ENCODE measurements at places on chromosomes 5 and 9.

DNA sequence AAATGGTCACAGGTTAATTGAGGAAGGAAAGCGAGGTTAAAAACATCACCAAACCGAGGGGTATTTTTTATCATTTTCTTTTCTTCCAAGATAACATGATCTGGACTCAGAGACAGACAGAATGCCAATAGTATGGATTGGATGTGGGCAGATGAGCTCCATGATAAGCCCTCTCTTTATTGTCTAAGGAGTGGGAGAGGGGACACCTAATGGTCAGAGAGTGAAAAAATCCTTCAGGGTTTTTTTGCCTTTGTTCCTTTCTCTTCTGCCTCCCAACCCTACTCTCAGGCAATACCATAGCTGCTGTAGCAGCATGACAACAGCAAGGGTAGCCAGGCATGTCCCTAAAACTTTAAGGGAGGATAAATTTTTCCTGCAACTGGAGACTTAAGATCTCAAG, 94.7 kb downstream of the DIRAS2 start:
- DNase-seq: no peak

DNA sequence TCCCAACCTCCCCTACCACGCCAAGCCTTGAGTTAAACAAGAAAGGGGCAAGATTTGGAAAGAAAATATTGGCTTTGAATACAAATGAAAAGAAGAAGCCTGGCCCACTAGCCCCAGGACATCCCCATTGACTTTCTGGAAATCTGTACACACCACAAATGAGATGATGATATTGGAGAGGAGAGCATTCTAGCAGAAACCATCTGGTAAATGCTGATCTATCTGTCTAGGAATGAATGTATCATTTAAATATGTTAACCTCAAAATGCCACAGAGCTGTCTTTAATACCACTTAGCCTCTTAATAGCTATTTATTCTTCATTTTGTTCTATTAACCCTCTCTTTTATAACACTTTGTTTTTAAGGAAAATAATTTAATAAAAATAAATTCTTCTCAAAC, 270.2 kb upstream of the PDE4D start:
- no peak for DNase-seq

DNA sequence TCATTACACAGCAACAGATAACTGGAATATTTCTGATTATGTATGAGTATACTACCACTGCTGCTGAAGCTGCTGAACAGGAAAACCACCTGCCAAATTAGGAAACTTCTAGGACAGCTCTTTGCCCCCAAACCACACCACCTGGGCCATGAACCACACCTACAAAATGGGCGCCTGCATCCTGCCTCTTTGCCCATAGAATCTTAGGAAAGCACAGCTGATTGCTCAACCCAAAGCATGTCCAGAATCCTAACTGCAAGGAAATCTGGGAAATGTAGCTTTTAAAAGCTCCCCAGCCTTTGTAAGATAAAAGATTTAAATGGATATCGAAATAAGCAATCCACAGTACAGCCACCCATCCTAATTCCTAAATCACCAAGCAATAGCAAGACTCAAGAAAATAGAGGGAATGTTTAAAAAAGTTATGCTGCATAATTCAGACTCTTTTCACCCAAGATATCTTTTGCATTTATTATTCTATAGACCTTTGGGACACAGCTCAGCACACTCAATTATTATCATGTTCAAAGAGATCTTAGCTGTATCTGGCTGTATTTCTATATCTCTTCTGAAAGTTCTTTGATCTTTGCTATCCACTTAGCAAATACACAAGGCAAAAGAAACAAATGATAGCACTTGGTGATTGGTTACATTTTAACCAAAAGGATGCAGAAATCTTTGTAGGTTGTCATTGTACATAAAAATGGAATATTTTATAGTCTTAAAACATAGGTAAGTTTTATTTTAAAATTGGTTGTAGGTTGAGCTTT, 6.8 kb upstream of the C9orf152 start:
- DNase-seq: no peak

GRCh38 chr5:38576961-38577684, 20.7 kb upstream of the LIFR start:
- no peak for DNase-seq

DNA sequence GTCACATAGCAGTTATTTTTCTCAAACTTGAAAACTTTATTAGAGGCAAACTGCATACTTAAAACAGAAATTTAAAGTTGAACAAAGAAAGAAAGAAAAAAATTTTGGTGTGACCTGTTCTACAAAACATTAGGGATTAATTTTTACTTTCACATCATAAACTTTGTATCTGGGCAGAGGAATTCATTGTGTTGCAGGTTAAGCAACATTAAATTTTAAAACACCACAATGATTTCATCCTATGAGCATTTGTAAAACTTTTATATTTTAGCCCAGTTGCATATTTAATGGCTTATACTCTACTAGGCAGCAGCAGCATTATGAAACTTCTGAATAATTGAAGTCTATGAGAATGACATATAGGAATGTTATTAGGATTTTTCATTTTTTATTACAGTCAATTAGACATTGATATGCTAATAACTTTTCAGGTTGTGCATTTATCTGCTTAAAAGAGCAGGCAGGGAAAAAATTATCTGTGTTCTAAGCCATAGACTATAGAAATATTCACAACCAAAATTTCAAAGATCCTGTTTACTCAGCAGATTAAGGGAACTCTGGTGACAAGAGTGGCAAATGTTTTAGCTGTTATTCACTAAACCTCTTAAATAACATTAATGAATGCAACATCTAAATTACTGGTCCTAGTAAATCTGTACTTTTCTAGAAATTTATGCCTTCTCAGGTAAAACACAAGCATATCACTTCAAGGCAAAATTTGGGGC, 1088.5 kb upstream of the CDH6 start:
- no peak for DNase-seq

DNA sequence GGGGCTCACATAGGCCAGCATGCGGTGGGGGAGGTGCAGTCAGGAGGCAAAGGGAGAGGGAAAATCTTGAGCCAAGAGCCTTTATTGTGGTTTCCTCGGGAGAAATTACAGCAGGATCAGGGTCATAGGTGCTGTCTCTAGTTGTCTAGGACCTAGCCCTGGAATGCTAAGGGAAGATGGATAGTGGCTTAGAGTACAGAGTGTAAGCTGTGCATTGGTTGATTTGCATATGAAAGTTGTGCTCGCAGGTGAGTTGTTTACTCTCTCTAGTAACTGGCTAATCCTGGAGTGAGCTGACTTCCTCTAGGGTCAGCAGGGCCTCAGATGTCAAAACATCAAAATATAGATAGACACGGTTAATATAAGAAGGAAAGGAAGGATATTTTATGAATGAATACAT, 877.7 kb downstream of the TLE4 start:
- DNase-seq: no peak

Measured in cerebellum (tissue), 4 donors.